ENCODE measurements at places on chromosomes 12 and 14. TPM values are rescaled to one million over a fixed set of nuclear protein-coding genes. Genes with fewer than 3 reads are reported as not detected.

- DNase-seq, result no peak
- H3K27ac ChIP-seq, result no peak overlapping the region
- no peaks in the 10 kb centered on the region for H3K36me3 ChIP-seq
- no peak overlapping the region for H3K4me3 ChIP-seq
- peaks cover 16% of the 10 kb centered on the region for H3K4me1 ChIP-seq
Measured at GRCh38 chr12:12909995-12910420, 18.6 kb downstream of the GPRC5A start.

- H3K27ac ChIP-seq, result no peak overlapping the region
- no peak overlapping the region for H3K4me3 ChIP-seq
- no peaks in the 10 kb centered on the region for H3K4me1 ChIP-seq
- H3K36me3 ChIP-seq, result no peaks in the 10 kb centered on the region
- no peaks in the 10 kb centered on the region for H3K27me3 ChIP-seq
Measured at GRCh38 chr14:33237115-33237740, 298.5 kb downstream of the NPAS3 start.

DNA sequence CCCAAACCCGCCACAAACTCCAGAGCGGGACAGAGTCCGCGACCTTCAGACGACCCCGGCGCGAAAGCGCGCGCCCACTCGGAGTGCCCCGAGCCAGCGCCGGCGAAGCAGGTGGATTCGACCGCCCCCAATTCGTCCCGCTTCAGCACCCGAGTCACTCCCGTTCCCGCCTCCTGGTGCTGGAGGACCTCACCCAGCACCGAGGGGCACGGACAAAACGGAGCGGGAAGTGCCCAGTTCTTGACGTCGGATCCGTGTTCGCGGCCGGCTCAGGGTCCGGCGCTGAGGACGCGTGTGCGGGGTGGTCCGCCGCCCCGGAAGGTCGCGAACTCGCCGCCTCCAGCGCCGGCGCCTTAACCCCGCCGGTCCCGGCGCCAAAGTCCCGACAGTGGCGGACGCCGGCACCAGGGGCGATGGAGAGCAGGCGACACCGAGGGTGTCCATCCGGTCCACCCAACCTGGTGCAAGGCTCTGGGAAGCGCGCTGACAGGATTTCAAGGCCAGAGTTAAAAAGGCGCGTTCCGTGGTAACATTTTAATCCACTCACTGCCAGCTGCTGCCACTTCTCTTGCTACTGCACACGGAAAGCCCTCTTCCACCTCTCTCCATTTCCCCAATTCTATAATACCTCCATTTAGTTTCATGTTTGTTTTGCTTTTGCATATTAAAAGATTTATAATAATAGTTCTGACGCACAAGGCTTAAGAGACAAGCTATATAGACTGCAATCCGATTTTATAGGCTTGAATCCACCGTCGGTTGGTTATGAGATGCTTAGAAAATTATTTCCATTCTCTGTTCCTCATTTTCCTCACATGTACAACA is 240.0 kb upstream of the CPNE8 start:
- no peak overlapping the region for H3K27ac ChIP-seq
- peak overlapping the region; percentile 40 for H3K4me3 ChIP-seq
- H3K36me3 ChIP-seq, result no peaks in the 10 kb centered on the region
- DNase-seq, result peak; percentile 39
- H3K4me1 ChIP-seq, result peaks cover 1% of the 10 kb centered on the region

DNA sequence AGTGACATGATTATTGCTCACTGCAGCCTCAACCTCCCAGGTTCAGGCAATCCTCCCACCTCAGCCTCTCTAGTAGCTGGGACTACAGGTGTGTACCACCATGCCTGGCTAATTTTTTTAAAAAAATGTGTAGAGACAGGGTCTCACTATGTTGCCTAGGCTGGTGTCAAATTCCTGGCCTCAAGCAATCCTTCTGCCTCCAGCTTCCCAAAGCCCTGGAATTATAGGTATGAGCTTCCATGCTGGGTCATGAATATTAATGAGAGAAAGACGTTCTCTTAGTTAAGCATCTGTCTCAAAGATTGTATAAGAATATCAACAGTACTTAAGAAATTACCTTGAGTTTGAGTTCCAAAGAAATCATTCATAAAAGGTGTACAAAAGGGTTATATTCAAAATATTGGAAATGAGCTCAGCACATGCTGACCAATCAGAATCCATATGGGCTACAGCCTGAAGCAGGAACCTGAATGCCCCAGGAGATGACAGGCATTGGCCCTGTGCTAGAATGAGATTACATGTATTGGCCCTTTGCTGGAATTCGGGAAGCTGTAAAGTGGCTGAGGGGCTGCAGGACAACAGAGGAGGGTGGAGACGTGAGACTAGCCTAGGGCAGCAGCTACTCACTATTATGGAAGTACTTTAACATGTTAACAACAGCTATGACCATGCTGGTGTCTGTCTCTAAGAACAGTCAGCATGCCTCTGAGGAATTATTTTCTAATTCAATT is 157.0 kb upstream of the CPNE8 start:
- H3K4me1 ChIP-seq, result no peaks in the 10 kb centered on the region
- no peaks in the 10 kb centered on the region for H3K27me3 ChIP-seq
- H3K27ac ChIP-seq, result no peak overlapping the region
- no peaks in the 10 kb centered on the region for H3K36me3 ChIP-seq
- H3K4me3 ChIP-seq, result no peak overlapping the region
- DNase-seq, result no peak

DNA sequence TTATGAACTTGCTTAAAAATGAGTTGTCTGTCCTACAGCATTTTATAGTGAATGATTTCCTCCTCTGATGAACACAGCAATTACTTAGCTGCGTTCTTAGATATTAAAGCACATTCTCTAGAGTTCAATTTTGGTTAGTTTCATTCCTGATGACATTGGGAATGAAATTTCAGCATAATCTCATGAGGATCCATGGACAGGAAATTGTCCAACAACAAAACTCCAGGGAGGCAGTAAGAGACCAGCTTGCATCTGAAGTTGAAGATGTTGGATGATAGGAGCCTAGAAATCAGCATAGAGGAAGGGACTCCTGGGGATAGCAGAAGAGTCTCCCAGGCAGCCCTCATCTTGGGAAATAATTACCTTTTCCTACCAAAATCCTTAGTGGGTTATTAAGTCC is 128.7 kb upstream of the RAP1B start:
- H3K36me3 ChIP-seq, result peaks cover 12% of the 10 kb centered on the region
- peaks cover 47% of the 10 kb centered on the region for H3K4me1 ChIP-seq
- no peaks in the 10 kb centered on the region for H3K27me3 ChIP-seq
- H3K4me3 ChIP-seq, result no peak overlapping the region

- no peaks in the 10 kb centered on the region for H3K36me3 ChIP-seq
- H3K4me3 ChIP-seq, result no peak overlapping the region
- H3K27ac ChIP-seq, result no peak overlapping the region
- no peaks in the 10 kb centered on the region for H3K27me3 ChIP-seq
Measured at GRCh38 chr14:75491376-75491978, 30.8 kb upstream of the BATF start.

DNA sequence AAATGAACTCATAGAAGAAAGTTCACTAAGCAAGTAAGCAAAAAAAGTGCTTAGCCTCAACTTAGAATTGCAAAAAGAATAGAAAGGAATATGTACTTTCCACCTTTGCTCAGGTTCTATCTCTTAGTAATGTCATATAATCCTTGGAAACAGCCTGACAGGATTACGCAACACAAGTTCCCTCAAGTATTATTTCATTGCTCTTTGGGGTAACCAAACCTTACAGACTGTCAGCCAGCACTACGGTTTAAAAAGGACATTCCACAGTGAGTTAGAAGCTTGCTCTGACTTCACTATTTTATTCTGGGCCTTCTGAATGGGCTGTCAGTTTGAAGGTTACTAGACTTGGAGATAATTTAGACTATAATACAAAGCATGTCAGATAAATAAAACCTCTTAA is 264.0 kb downstream of the ATXN7L3B start:
- DNase-seq, result no peak
- H3K27ac ChIP-seq, result no peak overlapping the region
- H3K36me3 ChIP-seq, result no peaks in the 10 kb centered on the region
- no peak overlapping the region for H3K4me3 ChIP-seq
- H3K27me3 ChIP-seq, result no peaks in the 10 kb centered on the region

DNA sequence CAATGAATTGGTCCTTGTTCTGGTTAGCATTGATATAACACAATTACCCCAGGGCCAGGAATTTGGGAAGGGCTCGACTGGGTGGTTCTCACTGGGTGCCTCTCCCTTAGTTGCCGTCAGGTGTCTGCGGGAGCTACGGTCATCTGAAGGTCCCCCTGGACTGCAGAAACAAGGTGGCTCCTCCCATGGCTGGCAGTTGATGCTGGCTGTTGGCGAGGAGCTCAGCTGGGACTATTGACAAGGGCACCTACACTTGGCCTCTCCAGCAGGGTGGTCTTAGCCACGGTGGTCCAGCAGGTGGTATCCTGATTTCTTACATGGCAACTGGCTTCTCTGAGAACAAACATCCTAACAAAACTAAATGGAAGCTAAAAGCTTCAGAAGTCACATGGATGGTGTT is 41.0 kb upstream of the RGS6 start:
- DNase-seq, result no peak
- H3K36me3 ChIP-seq, result no peaks in the 10 kb centered on the region
- H3K27me3 ChIP-seq, result peaks cover 7% of the 10 kb centered on the region

DNA sequence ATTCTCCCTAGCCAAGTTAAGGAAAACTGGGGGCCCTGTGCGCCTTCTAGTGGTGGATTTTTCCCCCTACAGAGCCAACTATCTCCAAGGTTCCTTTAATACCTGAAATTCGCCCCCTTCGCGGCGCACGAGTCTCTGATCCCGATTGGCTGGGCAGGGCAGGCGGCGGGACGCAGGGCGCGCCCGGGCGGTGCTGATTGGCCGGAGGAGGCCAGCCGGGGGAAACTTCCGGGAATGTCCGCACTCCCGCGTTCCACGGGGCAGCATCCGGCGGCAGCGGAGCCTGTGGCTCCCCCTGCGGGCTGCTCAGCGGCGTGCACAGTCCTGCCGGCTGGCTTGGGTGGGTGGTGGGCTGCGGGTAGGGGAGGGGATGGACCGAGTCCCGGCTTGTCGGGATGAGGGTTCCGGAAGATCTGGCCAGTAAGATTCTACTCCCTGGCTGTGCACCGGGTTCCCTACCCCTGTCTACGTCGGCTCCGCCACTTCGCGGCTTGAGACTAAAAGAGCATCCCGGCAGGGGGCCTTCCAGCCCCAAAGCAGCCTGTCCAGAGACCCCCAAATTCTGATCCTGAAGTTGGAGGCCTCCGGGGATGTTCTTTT is at the start of gene NABP2:
TSS of gene NABP2 (plus strand) at position 241 of the 600 bp plus-strand sequence. CDS start 515 bp downstream, outside the sequence.
- DNase-seq, result peak; percentile 94
- peak within 1 kb of the TSS; percentile 76 for H3K27ac ChIP-seq
- peaks cover 22% of the 10 kb centered on the region for H3K36me3 ChIP-seq
- peak within 1 kb of the TSS; percentile 99 for H3K4me3 ChIP-seq
- no peaks in the 10 kb centered on the region for H3K27me3 ChIP-seq
- H3K4me1 ChIP-seq, result peaks cover 41% of the 10 kb centered on the region

The C3AR1 gene
- total RNA-seq, result 0.50 TPM

The GPX2 gene
- not detected for total RNA-seq

The RIMBP2 gene
- not detected for total RNA-seq
